KG1 (cell line): ENCODE measurements at places on chromosomes 5 and 9.

DNA sequence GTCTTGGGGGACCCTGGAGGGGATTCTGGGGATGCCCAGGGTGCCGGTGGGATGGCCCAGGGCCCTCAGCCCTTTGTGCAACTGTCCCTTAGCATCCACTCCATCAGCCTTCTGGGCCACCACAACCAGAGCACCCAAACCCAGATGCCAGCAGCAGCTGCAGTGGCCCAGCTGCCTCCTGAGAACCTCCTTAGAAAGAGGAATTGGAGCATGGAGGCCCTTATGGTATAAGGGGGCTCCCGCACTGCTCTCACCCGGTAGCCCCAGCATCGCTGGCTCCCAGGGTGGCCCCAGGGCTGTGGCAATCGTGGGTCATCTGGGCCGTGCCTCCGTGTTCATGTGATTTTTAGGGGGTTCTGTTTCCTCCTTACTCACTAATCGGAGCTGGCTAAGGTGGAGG, 463.3 kb downstream of the ICE1 start:
- DNase-seq = no peak

DNA sequence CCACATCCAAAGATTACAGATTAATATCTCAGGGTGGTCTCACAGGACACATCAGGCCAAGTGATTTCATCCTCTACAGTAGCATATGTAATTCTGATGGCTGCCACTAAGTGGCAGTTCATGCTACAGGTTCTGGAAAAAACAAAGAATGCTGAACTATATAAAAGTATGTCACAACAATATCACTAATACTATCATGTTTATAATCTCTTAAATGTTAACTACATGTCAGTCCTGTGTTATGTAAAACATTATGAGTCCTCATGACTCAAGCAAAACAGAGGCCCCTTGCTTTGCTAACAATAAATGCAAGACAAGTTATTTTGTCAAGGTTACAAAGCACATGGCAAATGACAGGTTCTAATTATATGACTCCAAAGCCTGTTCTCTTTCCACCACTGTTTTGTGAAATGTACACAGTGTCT, 233.2 kb downstream of the FBXL17 start:
- no peak for DNase-seq

DNA sequence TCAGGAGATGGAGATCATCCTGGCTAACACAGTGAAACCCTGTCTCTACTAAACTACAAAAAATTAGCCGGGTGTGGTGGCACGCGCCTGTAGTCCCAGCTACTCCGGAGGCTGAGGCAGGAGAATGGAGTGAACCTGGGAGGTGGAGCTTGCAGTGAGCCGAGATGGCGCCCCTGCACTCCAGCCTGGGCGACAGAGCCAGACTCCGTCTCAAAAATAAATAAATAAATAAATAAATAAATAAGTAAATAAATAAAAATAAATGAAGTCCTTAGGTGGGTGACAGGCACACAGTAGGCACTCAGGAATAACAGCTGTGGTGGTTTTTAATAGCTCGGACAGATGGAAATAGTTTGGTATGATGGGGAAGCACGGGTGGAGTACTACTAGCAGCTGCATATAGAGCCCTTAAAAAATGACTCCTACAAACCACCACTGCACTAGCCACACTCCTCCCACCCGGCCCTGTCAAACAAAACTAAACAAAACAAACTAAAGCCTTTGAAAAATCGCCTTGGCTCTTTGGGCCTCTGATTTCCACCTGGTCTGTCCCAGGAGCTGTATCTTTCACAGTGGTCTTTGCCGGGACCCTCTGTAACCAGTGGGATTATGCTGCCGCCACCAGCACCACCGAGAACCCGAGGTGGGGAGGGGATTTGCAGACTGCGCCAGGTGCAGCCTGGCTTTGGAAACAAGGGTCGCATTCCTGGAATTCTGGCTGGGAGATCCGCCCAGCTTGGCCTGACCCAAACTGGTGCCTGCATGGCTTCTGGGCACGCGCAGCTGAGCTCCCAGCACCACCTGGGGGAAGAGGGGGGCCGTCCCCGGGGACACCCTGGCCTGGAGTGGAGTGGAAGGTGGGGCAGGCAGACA, 5.1 kb upstream of the WDR5 start:
- DNase-seq = no peak

DNA sequence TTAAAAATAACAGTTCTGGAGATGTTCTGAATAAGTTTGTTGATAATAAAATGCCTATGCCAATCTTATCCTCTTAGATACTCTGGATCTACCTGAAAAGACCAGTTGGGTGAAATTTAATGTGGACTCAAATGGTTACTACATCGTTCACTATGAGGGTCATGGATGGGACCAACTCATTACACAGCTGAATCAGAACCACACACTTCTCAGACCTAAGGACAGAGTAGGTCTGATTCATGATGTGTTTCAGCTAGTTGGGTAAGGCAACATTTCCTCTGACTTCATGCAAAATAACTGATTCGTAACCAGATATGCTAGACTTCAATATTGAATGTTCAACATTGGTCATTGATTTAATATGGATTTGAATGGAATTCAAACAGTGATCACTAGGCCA, 27.0 kb downstream of the ERAP2 start:
- no peak for DNase-seq

DNA sequence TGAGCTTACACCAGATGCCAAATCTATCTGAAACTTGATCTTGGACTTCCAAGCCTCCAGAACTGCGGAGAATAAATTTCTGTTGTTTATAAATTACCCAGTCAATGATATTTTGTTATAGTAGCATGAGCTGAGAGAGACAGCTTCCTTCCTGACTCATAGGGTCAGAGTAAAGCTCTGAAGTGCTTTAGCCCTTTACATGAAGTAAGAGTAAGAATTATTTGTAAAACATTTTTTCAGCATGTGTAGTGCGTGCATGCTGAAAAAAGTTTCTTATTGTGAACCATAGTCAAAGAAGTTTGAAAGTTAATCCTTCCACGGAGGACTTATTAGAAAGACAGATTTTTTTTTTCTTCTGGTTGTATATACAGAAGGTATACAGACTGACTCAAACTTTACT, 172.4 kb downstream of the DMRT2 start:
- DNase-seq = no peak
